ENCODE measurements at places on chromosomes 4 and X. TPM values are rescaled to one million over a fixed set of nuclear protein-coding genes. Genes with fewer than 3 reads are reported as not detected.

Gene TMPRSS11D
- total RNA-seq = not detected

Gene DOK7
- 3.5 TPM for total RNA-seq

Gene UGT2B15
- total RNA-seq = not detected

Gene CCDC158
- total RNA-seq = 5.4 TPM

Gene DDX53
- not detected for total RNA-seq

Gene NPY1R
- total RNA-seq = 46.8 TPM

Gene RPS6KA3
- 37.0 TPM for total RNA-seq

Gene CDX4
- not detected for total RNA-seq

Gene SLC25A14
- total RNA-seq = 8.2 TPM

Gene CFAP99
- not detected for total RNA-seq

Gene BCORL1
- 5.0 TPM for total RNA-seq

Gene C1GALT1C1
- 35.0 TPM for total RNA-seq

Gene DMRTC1
- not detected for total RNA-seq

Gene MAGEA8
- not detected for total RNA-seq

Gene DHX15
- 207 TPM for total RNA-seq

Gene SHOX
- total RNA-seq = not detected

Gene FRMD7
- total RNA-seq = not detected

Gene GPR143
- 3.4 TPM for total RNA-seq

Gene IL1RAPL1
- total RNA-seq = 0.16 TPM

Gene SORCS2
- 0.80 TPM for total RNA-seq

Gene ESX1
- not detected for total RNA-seq

Gene SYN1
- not detected for total RNA-seq

Gene S100P
- total RNA-seq = 0.98 TPM

Gene IRF2
- 36.4 TPM for total RNA-seq

Gene HAND2
- total RNA-seq = 12.8 TPM

Gene TAF7L
- total RNA-seq = not detected

Gene SLC6A8
- total RNA-seq = 40.8 TPM

Gene FAM9C
- not detected for total RNA-seq

Gene CABS1
- total RNA-seq = not detected

Gene SH3D19
- 113 TPM for total RNA-seq

Gene PCDH7
- 30.9 TPM for total RNA-seq
